ENCODE measurements at places on chromosomes 12 and 14. TPM values are rescaled to one million over a fixed set of nuclear protein-coding genes. Genes with fewer than 3 reads are reported as not detected.
A peak's percentile ranks its signal among the peaks of the same experiment; 100 is the strongest.

AMDHD1 gene
- 2.0 TPM for total RNA-seq

TMEM121 gene
- total RNA-seq, result 8.8 TPM

SOX5 gene
- total RNA-seq, result not detected

PRB4 gene
- not detected for total RNA-seq

TPPP2 gene
- not detected for total RNA-seq

LTBR gene
- total RNA-seq, result 1.4 TPM

SYNE3 gene
- total RNA-seq, result 79.0 TPM

CD4 gene
- 3.0 TPM for total RNA-seq

MYH6 gene
- not detected for total RNA-seq

TAS2R8 gene
- not detected for total RNA-seq

IAPP gene
- not detected for total RNA-seq

KSR2 gene
- not detected for total RNA-seq

ACSS3 gene
- total RNA-seq, result not detected

- H3K27ac ChIP-seq, result no peak overlapping the region
- H3K4me3 ChIP-seq, result no peak overlapping the region
- H3K4me1 ChIP-seq, result no peaks in the 10 kb centered on the region
- DNase-seq, result no peak
- no peaks in the 10 kb centered on the region for H3K36me3 ChIP-seq
Measured at GRCh38 chr12:54654926-54655325, 6.8 kb upstream of the DCD start.

DNA sequence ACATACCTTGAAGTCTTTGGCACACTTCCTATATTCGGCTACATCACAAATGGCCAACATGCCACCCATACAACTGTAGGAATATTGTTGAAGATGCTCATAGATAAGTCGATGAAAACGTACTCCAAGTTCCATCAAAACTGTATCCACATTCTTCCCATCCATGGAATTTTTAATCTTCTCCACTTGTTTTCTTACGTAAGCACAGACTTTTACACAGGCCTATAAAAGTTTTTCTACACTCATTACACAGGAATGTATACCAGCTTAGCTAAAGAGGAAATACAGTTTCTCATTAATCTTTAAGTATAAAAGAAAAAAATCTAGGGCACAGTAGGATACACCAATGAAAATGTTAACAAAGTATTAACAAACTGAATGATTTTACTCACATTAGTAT is 59.1 kb downstream of the EXOC5 start:
- H3K4me1 ChIP-seq, result no peaks in the 10 kb centered on the region
- H3K27ac ChIP-seq, result no peak overlapping the region
- peaks cover 19% of the 10 kb centered on the region for H3K36me3 ChIP-seq
- H3K4me3 ChIP-seq, result no peak overlapping the region

GRCh38 chr12:11026118-11026517 is 3.7 kb upstream of the TAS2R19 start:
- peaks cover 38% of the 10 kb centered on the region for H3K36me3 ChIP-seq
- no peak overlapping the region for H3K27ac ChIP-seq
- peaks cover 2% of the 10 kb centered on the region for H3K4me1 ChIP-seq
- no peak overlapping the region for H3K4me3 ChIP-seq
- DNase-seq, result no peak

- H3K27ac ChIP-seq, result no peak overlapping the region
- peaks cover 4% of the 10 kb centered on the region for H3K4me1 ChIP-seq
- H3K27me3 ChIP-seq, result no peaks in the 10 kb centered on the region
- H3K4me3 ChIP-seq, result no peak overlapping the region
Measured at GRCh38 chr12:93813972-93814821, 137.0 kb downstream of the CRADD start.

- no peaks in the 10 kb centered on the region for H3K36me3 ChIP-seq
- H3K27ac ChIP-seq, result peak within 1 kb of the TSS; percentile 86
- H3K4me3 ChIP-seq, result peak within 1 kb of the TSS; percentile 76
- H3K27me3 ChIP-seq, result peaks cover 2% of the 10 kb centered on the region
- DNase-seq, result no peak
Measured at GRCh38 chr12:54364413-54364812, at the start of gene GPR84. GPR84 (minus strand) TSS chr12:54364486; CDS start chr12:54363851, 635 bp downstream.

DNA sequence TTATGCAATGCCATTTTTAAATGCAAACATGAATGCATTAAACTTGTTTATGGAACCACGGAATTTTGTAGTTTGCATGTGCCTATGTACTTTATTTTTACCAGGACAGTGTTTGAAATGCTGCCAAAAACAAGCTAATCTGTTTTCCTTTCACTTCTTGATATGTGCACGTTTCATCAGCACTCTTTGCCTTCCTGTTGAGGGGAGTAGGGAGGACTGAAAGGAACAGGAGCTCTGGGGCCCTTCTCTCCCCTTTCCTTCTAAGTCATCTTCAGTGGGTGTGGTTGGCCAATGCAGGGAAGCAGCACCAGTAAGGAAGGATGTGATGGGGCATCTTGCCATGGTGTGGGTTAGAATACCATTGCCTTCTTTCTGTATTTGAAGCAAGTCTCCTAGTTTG is 12.1 kb upstream of the PPP4R4 start:
- H3K27me3 ChIP-seq, result peaks cover 3% of the 10 kb centered on the region
- H3K4me3 ChIP-seq, result no peak overlapping the region
- H3K27ac ChIP-seq, result no peak overlapping the region
- no peak for DNase-seq

GRCh38 chr12:70267550-70267949 is 24.3 kb downstream of the CNOT2 start:
- no peak overlapping the region for H3K4me3 ChIP-seq
- peaks cover 32% of the 10 kb centered on the region for H3K36me3 ChIP-seq

- H3K4me1 ChIP-seq, result peaks cover 76% of the 10 kb centered on the region
- peak overlapping the region; percentile 91 for H3K4me3 ChIP-seq
- H3K27me3 ChIP-seq, result no peaks in the 10 kb centered on the region
- H3K36me3 ChIP-seq, result peaks cover 57% of the 10 kb centered on the region
Measured at GRCh38 chr12:14952299-14952921, 9.0 kb downstream of the ARHGDIB start.

DNA sequence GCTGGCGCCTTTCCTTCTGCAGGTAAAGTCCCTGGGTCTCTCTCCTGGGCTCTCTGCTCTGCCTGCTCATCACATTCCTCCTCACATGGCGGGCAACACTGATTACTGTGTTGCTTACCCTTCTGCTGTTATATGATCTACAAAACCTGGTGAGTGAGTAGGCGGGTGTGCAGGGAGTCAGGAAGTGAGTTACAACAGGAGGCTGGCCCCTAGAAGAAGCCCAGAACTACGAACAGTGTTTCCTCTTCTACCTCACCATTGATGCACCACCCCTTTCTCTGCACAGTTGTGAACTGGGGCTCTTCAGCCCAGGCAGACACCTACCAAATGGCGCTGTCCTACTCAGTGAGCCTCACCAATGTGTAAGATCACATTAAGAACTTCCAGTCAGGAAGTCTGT is 4.9 kb upstream of the KLHL33 start:
- H3K27me3 ChIP-seq, result no peaks in the 10 kb centered on the region
- peak; percentile 49 for DNase-seq
- peaks cover 25% of the 10 kb centered on the region for H3K4me1 ChIP-seq
- peak overlapping the region; percentile 82 for H3K4me3 ChIP-seq
- H3K27ac ChIP-seq, result peak overlapping the region; percentile 92
- peaks cover 8% of the 10 kb centered on the region for H3K36me3 ChIP-seq

GRCh38 chr12:3033539-3033867 is 43.7 kb upstream of the TSPAN9 start:
- no peak overlapping the region for H3K4me3 ChIP-seq
- no peak for DNase-seq
- no peaks in the 10 kb centered on the region for H3K4me1 ChIP-seq

DNA sequence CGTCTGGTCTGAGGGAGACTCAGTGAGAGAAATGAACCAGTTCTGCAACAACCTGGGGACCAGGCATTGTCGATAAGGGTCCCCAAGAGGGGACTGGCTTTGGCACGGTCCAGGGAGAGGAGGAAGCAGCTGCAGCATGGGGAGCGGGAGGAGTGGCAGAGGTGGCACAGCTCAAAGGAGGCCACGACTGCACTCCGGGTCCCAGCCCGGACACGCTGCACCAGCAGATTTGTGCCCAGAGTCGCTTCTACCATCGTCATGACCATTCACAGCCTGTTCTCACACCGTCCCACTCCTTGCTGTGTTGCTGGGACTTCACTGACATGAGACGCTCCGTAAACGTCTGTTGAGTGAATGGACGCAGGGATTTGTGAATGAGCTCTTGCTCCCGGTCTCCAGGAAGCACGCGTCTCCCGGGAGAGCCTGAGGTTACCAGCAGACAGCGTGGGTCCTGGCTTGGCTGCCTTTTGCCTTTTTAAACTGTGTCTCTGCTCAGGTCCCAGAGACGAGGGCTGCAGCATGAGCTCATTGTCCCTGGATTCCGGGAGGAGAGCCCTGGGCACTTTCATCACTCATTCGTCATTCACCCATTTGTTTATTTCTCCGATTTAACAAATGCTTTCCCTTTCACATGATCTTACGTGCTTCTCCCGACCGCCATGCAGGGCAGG is 137.0 kb downstream of the PIWIL1 start:
- H3K27ac ChIP-seq, result no peak overlapping the region
- H3K4me3 ChIP-seq, result no peak overlapping the region
- DNase-seq, result no peak
- no peaks in the 10 kb centered on the region for H3K27me3 ChIP-seq

DNA sequence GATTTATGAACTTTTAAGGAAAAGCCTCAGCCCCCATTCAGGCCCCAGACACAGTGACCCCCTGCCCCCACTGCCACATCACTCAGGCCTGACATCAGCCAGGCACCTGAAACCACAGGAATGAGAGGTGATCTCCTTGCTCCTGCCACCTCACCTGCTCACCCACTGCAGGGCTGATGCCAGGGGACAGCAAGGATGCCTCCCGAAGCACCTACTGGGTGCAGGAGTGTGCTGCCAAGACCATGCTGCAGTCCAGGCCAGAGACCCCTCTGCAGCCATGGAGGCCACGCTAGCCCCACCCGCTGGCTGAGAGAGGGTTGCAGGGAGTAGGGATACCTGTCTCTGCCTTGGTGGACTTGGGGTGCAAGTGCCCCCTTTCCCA is 18.6 kb upstream of the KRT7 start:
- no peak overlapping the region for H3K27ac ChIP-seq
- no peaks in the 10 kb centered on the region for H3K4me1 ChIP-seq
- DNase-seq, result peak; percentile 47
- H3K36me3 ChIP-seq, result no peaks in the 10 kb centered on the region
- peaks cover 19% of the 10 kb centered on the region for H3K27me3 ChIP-seq
- H3K4me3 ChIP-seq, result no peak overlapping the region

DNA sequence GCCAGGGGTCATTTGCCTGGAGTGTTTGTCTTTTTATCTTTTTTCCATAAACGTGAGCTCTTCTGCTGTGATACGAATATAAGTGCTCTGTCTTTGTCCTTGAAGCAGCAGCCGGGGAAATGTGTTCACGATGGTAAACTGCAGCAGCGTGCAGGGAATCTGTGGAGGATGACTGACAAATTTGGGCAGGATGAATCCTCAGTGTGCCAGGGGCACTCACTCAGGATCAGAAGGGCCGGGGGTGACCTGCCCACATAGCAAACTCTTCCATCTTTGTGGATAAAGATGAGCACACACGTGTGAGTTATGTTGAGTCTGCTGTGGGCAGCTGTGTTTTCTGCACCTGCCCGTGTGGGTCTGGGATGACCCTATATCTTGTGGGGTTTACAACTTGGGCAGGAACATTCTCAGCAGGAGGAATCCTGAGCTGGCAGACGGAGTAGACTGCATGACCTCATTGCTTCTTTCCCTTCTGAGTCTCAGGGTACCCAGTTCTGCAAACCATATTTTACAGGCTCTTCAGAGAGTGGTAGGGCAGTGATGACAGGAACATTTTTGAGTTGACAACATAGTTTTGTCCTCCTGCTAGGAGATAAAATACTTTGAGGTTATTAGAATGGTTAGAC is 711 bp downstream of the ANO4 start:
- no peaks in the 10 kb centered on the region for H3K36me3 ChIP-seq
- H3K27ac ChIP-seq, result no peak overlapping the region
- no peak for DNase-seq
- H3K4me3 ChIP-seq, result no peak overlapping the region

DNA sequence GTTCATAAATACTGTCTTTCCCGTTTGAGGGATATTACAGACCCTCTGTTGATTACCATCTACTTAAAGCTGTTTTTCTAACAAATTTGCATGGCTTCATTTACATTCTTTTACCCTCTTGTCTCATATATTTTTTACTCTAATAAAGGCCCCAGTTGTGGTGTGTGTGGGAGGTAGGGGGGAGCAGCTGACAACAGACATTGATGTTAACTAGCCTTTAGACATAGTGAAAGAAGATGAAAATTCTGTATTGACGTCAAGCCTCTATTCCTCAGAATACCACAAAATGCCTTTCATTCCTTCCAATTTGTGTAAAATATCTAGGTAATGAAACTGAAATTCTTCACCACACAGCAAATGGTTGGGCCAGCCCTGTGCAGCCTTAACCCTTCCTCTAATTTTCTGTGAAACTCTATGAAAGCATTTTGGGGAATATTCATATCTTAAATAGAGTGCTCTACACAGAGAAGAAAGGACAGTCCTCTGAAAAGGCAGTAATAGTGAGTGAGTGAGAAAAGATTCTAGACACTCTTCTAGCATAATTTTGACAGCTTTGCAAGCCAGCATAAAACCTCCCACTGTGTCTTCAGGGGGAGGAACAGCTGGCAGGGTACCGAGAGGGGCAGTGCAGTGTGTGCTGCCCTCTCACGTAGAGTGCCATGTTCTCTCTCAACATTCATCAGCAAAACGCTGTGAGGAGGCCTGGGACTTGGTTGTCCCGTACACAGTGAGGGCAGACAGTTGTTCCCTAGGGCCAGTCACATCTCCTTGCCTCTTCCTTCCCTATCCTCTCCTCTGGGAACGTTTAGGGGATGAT is 20.1 kb upstream of the CERS5 start:
- peaks cover 33% of the 10 kb centered on the region for H3K4me1 ChIP-seq
- peak overlapping the region; percentile 11 for H3K4me3 ChIP-seq
- DNase-seq, result no peak
- H3K27ac ChIP-seq, result peak overlapping the region; percentile 66
- no peaks in the 10 kb centered on the region for H3K36me3 ChIP-seq

DNA sequence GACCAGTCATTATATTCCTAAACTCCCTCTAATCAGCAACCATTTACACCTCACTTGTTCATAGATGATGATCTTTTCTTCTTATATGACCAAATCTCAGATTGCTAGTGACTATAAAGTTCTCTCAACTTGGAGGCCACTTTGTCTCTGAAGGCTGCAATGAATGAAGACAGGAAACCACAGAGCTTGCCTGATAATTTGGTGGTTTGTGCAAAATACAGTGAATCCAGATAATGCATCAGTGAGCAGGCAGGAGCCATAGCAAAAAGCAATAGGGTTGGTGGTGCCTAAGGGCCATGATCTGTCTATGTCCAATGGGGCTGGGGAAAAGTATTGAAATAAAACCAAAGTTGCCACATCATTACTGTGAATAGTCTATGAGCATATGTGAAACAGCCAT is 123.8 kb upstream of the LRFN5 start:
- H3K27me3 ChIP-seq, result no peaks in the 10 kb centered on the region
- DNase-seq, result no peak
- H3K27ac ChIP-seq, result no peak overlapping the region
- no peaks in the 10 kb centered on the region for H3K36me3 ChIP-seq

DNA sequence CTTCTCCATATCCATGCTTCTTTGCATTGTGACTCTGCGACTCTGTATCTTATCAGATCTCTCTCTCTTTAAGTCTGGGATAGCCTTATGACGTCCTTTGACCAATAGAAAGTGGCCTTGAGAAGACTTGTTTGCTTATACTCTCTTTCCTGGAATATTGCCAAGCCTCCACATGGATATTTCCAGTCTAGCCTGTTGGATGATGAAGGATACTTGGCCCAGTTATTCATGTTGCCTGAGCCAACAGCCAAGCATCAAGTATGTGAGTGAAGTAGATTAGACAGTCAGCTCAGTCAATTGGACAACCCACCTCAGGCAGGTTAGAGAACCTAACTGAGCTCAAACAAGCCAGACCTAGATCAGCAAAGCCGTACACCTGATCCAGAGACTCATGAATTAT is 864.2 kb upstream of the MGAT4C start:
- no peaks in the 10 kb centered on the region for H3K4me1 ChIP-seq
- no peak for DNase-seq
- H3K36me3 ChIP-seq, result no peaks in the 10 kb centered on the region
- no peaks in the 10 kb centered on the region for H3K27me3 ChIP-seq
